ENCODE measurements at places on chromosomes 13 and 19. TPM values are rescaled to one million over a fixed set of nuclear protein-coding genes. Genes with fewer than 3 reads are reported as not detected.

The OR10H4 gene
- not detected for total RNA-seq

The CAPN12 gene
- 2.9 TPM for total RNA-seq

DNA sequence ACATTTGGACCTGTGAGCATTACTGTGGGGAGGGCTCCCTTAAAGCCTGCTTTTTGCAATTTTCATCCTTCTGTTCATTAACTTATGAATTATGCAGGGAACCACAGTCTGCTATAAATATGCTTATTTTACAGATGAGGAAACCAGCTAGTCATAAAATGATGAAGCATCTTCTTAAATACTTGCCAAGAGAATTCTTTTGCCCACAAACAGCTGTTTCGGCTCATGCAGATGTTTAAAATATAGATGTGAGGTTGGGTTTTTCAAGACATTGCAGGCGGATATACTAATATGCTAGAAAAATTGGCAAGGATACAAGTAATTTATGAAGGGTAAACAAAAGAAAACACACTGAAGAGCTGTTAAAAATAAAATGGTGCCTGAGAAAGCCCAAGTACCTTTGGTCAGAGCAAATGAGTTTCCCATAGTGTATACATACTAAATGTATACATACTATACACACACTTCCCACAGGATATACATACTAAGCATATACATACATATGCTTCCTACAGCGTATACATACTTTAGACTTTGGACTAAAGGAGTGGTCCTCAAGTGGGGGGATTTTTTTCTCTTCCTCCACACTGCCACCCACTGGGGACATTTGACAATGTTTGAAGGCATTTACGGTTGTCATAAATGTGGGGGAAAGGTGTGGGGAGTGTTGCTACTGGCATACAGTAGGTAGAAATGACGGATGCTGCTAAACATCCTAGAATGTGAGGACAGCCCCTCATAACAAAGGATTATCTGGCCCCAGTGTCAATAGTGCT, 164.9 kb upstream of the CSNK1A1L start:
- no peak overlapping the region for H3K4me3 ChIP-seq
- no peaks in the 10 kb centered on the region for H3K27me3 ChIP-seq

The LIM2 gene
- total RNA-seq, result not detected

The CLEC17A gene
- total RNA-seq, result not detected

GRCh38 chr13:25214491-25215252, 42.6 kb upstream of the AMER2 start:
- H3K27ac ChIP-seq, result no peak overlapping the region
- no peak overlapping the region for H3K4me3 ChIP-seq
- H3K4me1 ChIP-seq, result no peaks in the 10 kb centered on the region
- H3K36me3 ChIP-seq, result no peaks in the 10 kb centered on the region

The C1QTNF9 gene
- not detected for total RNA-seq

Measured in endothelial cell (in vitro differentiated cells).